SHP77 treated with DMSO at 0.1 percent for 48 hours (cell line): ENCODE measurements at places on chromosomes 12 and 14.
A peak's percentile ranks its signal among the peaks of the same experiment; 100 is the strongest.

DNA sequence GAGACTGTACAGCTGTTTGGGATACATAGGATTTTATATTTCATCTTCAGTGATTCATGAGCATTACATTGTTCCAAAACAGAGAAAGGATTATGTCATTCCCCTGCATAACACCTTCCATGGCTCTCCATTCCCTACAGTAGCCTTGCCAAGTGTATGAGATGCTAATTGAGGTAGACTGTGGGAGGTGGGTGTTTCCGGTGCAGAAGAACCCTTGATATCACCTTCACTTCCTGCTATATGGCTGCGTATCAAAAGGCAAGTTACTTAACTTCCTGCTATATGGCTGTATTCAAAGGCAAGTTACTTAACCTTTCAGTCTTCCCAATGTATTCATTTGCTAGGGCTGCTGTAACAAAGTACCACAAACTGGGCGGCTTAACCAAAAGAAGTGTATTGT, 11.2 kb downstream of the FAR2 start:
- DNase-seq, result no peak

GRCh38 chr12:19443585-19443984, 4.3 kb downstream of the AEBP2 start:
- DNase-seq, result no peak

- DNase-seq, result no peak
Observed at GRCh38 chr14:51613416-51613815, 38.3 kb upstream of the FRMD6 start.

GRCh38 chr12:132577191-132577920, 33.0 kb downstream of the LRCOL1 start:
- DNase-seq, result no peak

DNA sequence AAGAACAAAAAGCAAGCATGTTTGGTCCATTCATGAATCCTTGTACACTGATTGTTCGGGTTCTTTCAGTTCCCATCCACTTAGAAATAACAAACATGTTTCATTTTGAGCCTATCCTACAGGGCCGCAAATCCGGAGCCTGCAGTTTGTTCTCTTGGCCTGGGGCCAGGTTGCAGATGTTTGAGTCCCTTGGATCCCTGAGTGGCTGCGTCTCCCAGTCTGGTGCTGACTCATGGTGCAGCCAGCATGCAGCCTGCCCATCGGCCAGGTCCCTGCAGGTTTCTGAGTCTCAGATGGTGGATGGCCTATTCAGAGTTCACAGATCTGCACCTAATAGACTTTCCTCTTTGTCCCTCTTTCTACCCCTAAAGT, 1.9 kb upstream of the DYNC1H1 start:
- DNase-seq, result peak; percentile 82

DNA sequence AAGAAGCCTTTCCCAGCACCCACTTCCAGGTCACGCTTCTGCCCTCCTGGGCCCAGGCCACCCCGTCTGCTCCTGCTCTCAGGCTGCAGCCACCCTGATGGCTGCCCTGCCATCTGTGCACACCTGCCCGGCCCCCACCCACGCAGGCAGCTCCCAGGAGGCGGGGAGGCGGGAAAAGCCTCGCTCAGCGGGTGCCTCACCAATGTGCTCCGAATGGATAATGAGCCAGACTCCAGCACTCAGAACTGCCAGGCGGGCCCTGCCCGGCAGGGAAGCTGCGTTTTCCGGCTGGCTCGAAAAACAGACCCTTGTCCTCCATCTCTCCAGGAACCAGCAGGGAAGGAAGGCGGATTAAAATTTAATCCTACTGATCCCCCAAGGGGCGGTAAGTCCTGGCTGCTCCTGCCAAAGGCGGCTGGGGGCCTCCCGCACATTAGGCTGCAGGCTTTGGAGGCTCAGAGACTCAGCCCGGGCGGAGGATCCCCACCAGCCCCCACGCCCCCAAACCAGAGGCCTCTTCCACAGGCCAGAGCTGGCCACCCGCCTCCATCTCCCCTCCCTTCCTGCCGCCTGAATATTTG, 104.0 kb downstream of the NCOR2 start:
- no peak for DNase-seq

- no peak for DNase-seq
Observed at GRCh38 chr12:95802482-95803270, 12.1 kb upstream of the NTN4 start.

DNA sequence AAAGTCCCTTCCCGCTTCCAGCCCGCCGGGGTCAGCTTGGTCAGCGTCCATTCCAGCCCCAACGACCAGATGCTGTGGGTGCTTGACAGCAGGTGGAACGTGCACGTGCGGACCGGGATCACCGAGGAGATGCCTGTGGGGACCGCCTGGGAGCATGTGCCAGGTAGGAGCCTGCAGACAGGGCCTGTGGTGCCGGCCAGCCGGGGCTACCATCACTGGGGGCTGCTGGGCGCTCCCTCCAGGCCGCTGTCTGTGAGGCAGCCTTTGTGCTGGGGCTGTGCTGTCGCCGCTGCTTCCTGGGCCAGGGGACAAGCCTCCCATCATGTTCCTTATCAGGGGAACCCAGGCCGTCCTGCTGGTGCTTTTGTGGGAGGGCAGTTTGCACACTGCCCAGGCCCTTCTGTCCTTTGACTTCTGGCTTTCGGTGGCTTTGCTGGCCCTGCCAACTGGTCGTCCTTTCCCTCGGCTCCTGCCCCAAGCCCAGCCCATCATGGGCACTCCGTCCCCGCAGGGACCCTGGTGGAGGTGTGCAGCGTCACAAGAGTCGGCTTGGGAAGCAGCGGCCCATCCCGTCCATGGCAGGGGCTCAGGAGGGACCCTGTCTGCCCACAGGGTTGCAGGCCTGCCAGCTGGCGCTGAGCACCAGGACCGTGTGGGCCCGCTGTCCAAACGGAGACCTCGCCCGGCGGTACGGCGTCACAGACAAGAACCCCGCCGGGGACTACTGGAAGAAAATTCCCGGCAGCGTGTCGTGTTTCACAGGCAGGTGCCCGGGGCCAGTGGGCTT, 12.4 kb downstream of the ANKRD9 start:
- no peak for DNase-seq

GRCh38 chr12:125683748-125684381, 618.6 kb downstream of the AACS start:
- no peak for DNase-seq

DNA sequence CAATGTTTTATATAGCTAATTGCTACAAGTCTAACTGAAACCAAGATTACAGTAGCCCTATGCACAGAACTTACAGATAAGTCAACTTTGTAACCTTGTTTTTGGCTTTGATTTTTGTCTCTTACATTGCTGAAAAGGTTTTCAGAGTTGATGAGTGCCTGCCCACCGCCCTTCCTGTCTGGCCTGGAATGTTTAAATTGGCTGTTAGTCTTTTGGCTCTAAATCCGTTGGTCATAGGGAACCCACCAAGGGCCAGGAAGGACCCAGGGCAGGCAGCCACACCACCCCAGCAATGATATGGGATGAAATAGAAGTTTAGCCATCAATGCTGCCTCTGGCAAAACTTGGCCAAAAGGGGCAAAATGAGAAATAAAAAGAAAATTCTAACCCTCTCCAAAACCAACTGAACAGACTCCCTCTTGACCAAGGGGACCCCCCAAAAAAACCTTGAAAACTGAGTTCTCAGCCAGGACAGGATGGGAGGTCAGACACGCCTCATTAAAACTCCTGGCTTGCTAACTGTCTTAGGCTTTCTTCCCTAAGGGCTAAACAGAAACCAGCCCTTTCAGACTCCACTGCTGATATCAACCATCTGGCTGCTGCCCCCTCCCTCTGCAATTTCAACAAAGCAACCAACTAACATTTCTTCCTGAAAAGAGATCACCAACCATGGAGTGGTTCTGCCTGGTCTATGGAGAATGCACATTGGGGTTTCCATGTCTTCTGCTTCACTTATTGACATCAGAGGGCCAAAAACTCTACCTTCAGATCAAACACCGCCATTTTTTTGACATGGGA, 242.1 kb upstream of the NOS1 start:
- no peak for DNase-seq

DNA sequence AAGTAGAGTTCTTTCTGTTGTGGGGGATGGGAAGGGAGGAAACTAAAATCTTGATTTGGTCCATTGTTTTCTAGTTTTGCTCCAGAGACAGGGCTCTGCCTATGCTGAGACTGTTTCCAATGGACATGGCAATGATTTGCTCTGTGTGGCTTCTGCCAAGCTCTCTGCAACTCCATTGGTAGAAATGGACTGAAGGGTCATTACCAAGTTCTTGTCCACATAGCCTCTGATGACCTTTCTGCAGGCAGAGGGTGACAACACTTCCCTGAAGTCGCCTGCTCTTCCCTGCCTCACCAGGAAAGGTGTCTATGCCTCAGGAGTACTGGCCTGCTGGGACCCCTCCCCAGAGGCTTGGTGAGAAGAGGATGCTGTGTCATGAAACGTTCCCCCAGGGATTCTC, 39.5 kb upstream of the NOS1 start:
- DNase-seq, result no peak

DNA sequence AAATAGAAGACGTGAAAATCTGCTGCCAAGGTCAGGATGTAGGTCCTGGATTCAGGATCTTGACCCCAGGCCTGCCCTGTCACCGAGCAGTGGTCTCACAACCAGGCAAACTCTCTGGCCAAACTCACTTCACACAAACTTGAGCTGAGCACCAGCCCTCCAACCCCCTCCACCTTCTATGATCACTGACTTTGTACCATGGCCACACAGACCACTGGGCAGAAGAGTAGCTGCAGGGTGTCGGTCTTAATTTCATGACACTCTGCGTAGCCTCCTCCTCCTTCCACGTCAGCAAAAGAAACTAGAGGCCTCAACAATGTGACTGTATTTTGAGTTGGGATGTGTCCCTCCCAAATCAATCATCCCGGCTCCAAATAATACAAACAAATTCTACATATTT, 7.2 kb upstream of the TBX3 start:
- no peak for DNase-seq

DNA sequence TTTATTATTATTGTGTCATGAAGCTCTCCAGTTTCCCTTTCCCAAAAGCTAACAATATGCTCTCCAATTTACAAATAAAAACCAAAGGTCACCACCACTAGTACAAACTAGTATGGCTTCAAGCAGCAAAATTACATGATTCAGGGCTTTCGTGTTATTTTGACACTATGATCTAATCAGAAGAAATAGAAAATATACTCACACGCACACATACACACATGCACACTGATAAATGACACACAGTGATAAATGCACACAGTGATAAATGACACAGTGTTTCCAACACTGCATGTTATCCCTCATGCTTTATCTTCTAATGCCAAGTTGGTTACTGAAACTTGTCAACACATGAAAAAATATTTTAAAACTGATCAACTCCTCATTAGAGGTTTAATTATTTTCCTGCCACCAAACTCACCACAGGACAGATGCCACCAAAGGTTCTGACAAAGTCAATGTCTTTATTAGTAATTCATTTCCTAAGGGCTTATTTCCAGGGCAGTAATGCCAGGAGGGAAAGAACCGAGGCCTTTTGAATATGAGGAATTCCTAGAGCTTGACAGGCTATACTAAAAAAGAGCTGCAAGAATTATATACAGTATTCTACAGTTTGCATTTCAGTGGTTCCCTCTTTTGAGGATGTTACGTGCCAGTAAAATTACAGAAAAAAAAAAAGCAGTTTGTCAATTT, 82.4 kb downstream of the PPP2R5E start:
- no peak for DNase-seq

DNA sequence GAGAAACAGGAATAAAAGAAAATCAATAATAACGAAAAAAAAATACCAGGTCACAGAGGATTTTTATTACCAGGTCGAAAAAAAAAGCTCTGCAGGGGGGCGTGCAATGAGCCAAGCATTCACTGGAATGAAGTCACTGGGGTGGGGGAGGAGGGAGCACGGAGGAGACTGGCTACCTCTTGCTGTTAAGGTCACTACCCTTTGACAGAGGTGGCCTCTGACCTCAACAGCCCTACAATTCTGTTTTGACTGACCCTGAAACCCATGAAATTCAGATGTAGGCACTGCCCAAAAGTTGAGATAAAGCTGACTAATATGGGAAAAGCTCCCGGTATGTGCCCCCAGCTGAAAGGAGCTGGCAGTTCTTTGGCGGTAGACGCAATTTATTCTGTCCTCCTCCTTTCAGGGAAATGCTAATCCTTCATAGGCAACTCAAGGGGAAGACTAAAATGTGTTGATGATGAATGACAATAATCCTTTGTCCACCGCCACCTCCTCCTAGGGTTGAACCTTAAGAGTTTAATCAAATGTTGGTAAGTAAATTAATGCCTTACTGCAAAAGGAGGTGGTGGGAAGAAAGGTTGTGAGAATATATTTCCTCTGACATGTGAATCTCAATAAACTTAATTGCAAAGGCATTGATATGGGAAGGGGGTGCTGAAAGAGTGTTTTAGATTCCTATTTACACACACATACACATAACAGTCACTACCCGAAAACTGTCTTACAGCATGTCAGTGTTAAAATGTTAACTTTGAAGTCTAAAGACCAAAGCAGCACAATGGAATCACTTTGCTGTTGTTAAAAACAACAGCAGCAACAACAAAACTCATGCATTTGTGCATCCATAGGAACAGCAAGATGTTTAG, 6.3 kb upstream of the RIC8B start:
- no peak for DNase-seq

DNA sequence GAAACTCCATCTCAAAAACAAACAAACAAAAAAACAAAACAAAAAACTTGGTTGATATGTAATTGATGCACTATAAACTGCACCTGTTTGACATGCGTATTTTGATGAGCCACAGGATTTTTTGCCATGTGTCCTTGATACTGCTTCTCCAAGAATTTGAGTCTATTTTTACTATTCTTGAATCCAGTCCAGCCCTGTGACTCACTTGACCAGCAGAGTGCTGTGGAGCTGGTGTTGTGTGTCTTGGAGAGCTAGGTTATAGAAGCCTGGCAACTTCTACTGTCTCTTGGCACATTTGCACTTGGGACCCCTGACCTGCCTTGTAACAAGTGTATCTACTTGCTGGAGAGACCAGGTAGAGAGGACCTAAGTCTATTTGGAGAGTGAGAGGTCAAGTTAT, 52.0 kb downstream of the KLRG1 start:
- no peak for DNase-seq

DNA sequence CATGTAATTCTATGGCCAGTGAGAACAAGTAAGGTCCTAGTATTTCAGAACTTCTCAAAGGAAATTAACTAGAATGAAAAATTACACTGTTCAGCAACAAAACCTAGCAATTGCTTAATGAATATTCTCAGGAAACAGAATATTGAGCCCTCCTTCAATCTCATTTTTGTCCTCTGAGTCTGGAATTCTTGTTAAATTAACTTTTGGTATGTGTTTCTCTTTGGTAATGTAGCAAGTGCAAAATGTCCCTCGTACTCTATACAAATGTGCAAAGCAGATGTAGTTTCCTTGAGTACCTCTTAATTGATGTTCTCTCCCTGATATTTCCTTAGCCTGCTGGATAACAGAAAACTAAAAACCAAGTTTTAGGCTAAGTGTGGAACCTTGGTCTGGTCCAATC, 190.8 kb upstream of the CNOT2 start:
- no peak for DNase-seq

DNA sequence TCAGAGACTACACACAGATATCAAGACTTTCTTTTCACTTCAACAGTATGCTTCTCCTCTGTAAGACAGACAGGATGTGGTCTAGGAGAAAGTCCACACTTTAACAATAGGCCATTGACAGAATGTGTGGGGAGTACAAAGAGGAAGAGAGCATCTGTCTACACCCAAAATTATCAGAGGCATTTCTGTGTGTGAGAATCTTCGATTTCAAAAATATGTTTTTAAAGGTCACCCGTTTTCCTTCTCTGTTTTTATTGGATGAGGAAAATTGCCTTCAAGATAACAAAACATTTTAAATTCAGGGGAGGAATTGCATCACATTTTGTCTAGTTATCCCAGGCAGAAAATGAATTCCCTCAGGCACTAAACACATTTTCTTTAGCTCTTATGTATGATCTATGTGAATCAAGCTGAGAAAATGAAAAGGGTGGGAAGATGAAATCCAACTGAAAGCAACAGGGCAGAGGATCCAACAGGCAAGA, 16.4 kb downstream of the NAV3 start:
- DNase-seq, result no peak

GRCh38 chr14:100591453-100592371, 4.5 kb upstream of the BEGAIN start:
- no peak for DNase-seq
